Activated B cell treated with CpG ODN at 0.5 μM for 24 hours (primary cell): ENCODE measurements at places on chromosomes 4 and X. TPM values are rescaled to one million over a fixed set of nuclear protein-coding genes. Genes with fewer than 3 reads are reported as not detected.

DNA sequence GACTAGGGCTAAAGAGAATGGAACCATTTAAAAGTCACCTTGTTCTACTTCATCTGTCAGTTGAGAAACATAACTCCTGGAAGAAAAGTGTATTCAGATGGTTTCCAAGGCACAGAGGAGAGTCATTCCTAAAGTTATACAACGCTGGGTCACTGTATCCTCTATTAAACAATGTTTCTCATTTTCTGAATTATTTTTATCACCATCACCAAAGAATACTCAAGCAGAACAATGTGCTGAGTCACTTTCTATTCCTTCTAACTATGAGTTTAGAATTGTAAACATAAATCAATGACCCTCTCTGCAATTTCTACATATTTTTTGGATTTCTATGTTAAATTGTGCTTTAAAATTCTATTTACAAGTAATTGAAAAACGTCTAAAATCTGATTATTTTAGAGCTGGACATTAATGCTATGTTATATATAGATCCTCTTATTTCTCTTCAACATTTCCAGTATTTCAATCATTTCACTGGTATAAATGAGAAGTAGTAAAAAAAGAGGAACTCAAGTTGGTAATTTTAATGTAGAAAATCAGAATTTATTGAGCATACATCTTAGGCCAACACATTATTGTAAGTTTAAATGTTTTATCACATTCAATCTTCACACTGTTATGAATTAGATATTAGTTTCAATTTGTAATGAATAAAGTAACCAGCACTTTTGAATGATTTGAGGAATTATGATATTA lies 7.5 kb downstream of the DTHD1 start:
- DNase-seq = no peak

GRCh38 chr4:16916719-16917337 lies 18.4 kb upstream of the LDB2 start:
- no peak for DNase-seq

DNA sequence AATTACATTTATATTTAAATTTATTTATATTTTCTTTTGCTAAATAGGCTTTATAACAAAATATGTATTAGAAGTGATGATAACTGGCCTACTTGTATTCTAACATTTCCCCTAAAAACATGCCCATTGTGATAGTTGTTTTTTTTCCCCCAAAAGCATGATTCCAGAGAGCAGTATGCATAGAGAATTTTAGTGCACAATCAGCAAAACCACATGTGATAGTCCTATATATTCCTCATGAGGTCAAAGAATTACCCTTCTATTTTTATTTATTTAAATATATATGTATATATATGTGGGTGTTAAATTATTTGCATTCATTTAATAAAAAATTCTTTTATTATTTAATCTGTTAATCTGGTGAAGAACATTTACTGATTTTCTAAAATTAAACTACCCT lies 78.2 kb upstream of the TLL1 start:
- no peak for DNase-seq

DNA sequence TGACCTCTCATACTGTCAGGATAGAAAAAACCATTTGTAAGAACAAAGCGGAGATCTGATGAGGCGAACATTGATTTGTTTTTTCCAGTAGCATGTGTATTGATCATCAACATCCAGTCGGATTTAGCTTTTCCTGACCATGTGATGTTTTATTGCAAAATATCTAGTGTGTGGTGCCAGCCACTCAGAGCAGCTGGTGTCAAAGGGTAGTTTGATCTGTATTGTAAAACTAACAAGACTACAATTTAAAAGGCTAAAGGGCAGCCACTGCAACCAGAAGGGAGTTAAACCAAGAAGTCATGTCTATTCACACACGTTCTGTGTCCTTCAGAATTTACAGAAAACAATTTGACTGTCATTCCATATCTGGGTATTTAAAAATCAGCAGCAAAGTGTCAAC lies 719.0 kb upstream of the FRG1 start:
- no peak for DNase-seq

DNA sequence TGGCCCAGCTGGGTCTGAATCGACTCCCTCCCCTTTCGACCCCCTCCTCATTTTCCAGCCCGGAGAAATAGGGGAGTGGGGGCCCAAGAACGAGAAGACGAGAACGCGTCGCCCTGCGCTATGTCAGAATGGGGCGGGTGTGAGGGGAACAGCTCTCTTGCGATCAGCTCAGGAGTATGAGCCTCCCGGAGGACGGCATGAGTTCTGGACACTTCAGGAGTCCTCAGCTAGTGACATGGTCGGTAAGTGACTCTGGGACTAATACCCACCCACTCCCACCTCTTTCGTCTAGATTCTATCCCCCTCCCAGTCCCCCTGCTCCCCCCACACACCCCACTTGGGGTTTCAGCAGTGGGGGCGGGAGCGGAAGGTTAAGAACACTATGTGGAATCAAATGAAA lies 944 bp downstream of the KLF8 start:
- DNase-seq = no peak

GRCh38 chrX:68754406-68754805 lies 74.4 kb upstream of the EFNB1 start:
- no peak for DNase-seq

GRCh38 chr4:53943345-53944085 lies 120.9 kb downstream of the CHIC2 start:
- no peak for DNase-seq

GRCh38 chrX:27491397-27491796 lies 28.3 kb upstream of the PPP4R3C start:
- no peak for DNase-seq

- DNase-seq = no peak
Observed at GRCh38 chr4:101914761-101915160, 124.2 kb downstream of the BANK1 start.

- no peak for DNase-seq
Observed at GRCh38 chr4:26034849-26035248, 120.8 kb downstream of the SMIM20 start.

GRCh38 chr4:110955748-110956147 lies 332.9 kb upstream of the PITX2 start:
- no peak for DNase-seq

DNA sequence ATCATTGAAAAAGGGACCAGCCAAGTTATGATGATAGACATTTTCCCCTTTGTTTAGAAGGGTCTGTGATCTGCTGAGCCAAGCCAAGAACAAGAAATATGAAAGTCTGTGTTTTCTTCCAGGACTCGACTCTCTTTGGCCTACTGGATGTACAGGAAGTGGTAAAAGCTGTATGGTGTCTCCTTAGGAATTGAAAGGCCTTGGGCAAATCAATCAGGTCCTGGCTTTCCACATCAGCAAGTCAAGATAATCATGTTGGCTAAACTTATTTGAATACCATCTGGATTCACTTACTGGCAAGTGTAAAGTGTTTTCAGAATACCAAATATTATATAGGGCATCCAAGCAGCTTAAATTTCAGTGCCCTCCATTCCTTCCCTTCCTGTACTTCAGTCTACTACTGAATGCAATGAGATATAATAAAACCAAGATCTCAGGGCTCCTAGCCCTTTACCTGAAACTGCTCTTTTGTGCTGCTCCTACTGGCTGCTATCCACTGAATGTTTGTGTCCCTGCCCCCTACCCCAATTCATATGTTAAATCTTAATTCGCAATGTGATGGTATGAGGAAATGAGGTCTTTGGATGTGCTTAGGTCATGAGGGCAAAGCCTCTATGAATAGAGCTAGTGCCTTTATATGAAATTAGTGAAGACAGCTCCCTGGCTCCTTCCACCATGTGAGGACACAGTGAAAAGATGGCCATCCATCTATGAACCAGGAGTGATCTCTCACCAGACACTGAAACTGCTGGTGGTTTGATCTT lies 578.0 kb downstream of the SPRY1 start:
- no peak for DNase-seq

- no peak for DNase-seq
Observed at GRCh38 chrX:96989830-96990571, 106.3 kb downstream of the RPA4 start.

GRCh38 chrX:44817029-44817428 lies 26.8 kb upstream of the DUSP21 start:
- no peak for DNase-seq

- DNase-seq = no peak
Observed at GRCh38 chr4:153114771-153115321, 89.4 kb upstream of the TRIM2 start.

GRCh38 chr4:103372002-103372558 lies 173.9 kb upstream of the CENPE start:
- no peak for DNase-seq

GRCh38 chr4:185232370-185232769 lies 23.0 kb downstream of the SNX25 start:
- no peak for DNase-seq

DNA sequence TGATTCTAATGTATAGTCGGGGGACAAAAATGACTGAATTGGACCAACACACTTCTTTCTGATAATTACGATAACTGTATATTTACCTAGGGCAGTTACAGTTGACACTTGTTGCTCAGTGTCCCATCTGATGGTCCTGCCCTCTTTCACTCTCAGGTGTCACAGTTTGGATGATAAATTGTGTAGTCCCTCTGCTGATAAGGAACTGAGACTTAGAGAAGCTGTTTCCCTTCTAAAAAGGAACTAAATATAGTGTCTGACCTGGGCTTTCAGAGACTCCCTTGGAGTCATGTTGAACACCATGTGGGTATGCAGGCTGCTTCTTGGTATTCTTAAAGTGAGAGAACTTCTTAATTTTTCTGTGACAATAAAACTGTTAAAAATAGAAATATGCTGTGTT lies 23.7 kb upstream of the PNPLA4 start:
- no peak for DNase-seq

DNA sequence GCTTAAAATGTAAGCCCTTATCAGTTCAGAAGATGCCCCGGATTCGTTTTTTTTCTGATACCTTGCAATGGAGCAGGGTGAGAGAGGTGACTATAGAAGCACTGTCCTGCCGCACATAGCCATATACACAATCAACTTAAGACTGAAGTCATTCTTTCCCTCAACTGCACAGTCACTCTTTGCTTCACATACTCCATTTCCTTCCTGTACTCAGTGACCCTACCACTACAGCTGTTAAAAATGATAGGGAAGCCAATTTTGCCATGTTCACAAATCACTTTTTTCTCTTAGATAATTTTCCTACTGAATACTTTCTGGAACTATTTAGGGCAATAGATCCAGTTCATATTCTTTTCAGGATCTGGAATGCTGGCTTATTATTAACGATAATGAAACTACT lies 300.0 kb downstream of the ANK2 start:
- no peak for DNase-seq

DNA sequence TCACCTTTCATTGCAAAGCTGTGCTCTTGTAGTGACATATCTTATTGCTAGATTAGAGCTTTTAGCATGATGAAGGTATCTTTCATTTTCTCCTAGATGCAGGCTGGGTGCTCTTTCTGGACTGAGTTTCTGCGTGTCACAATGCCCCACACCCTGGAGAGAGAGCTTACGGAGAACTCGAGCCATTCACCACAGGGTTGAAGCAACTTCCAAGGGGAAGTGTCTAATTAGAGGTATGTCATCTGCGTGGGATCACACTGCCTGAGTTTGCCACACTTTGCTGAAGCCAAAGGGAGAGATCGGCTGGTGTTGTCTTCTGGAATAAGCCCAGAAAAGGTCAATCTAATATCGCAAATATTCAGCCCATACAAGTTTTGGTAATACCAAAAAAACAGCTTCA lies 179.3 kb upstream of the MBNL3 start:
- no peak for DNase-seq

DNA sequence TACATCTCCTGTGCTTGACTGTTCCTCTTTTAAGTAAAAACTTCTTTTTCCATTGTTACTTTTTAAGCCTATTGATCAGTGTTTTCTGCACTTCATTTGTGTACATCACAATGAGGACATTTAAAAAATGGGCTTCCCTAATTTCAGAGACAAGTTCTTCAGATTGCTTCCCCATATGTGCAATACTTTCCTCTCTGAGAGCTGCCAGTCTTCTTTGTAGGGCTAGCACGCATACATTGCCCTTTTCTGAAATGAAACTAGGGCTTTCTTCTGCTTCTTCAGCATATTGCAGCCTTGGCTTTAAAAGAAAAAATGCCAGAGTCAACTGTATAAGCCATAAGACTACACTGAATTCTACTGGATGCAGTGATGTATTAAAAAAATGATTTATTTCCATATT lies 37.8 kb downstream of the FAT4 start:
- no peak for DNase-seq

DNA sequence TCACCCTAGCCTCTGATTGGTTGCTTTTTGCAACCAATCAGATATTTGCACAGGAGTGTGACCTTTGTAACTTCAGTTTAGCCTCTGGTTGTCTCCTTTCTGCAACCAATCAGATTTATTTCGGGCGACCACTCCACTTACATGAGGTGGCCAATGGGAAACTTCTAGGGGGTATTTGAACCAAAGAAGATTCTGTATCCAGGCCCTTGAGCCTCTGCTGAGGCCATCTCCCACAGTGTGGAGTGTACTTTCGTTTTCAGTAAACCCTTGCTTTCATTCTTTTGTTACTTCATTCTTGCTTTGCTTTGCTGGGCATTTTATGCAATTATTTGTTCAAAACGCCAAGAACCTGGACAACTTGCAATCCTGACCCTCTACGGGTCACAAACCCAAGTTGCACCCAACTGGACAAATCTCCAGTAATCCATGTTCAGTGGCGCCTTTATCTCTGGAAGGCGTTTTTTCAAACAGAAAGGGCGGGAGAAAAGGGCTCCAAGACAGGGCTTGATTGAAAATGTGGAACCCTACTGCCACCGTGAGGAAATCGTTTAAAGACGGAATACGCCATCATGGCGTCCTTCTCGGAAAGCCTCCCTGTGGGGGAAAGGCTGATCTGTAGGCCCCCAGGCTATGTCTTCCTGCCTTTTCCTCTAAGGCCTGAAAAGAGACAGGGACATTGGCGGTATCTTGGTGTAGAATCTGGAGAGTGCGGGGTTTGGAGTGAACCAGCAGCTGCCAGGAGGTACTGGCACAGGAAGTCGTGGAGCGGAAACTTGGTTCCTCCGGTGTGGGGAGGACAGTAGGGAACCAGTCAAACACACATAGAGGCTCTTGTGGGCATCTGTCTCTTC lies 184.6 kb downstream of the OR13H1 start:
- DNase-seq = no peak

GRCh38 chr4:8664976-8665375 lies 72.4 kb downstream of the CPZ start:
- DNase-seq = no peak

GRCh38 chrX:47863187-47863586 lies 26.5 kb downstream of the ZNF81 start:
- no peak for DNase-seq

Gene FAM156B
- total RNA-seq = 14.4 and 16.8 TPM in 2 replicates

Gene PRDM8
- total RNA-seq = 9.0 and 11.6 TPM in 2 replicates

Gene CWH43
- not detected in 2 replicates for total RNA-seq

Gene PCDH7
- total RNA-seq = not detected in 2 replicates

Gene PSAPL1
- not detected in 2 replicates for total RNA-seq

Gene TRIM2
- total RNA-seq = 5.1 and 5.5 TPM in 2 replicates

Gene STAG2
- total RNA-seq = 84.0 and 86.6 TPM in 2 replicates

Gene PAGE2B
- total RNA-seq = not detected in 2 replicates

Gene SUV39H1
- total RNA-seq = 9.1 and 10.8 TPM in 2 replicates

Gene SPATA4
- total RNA-seq = not detected in 2 replicates

Gene UGT2B17
- total RNA-seq = 2.5 and 2.8 TPM in 2 replicates

Gene ETDB
- total RNA-seq = not detected in 2 replicates

Gene STIM2
- total RNA-seq = 48.7 and 59.8 TPM in 2 replicates
